ENCODE measurements at places on chromosomes 7 and 10. TPM values are rescaled to one million over a fixed set of nuclear protein-coding genes. Genes with fewer than 3 reads are reported as not detected.

DNA sequence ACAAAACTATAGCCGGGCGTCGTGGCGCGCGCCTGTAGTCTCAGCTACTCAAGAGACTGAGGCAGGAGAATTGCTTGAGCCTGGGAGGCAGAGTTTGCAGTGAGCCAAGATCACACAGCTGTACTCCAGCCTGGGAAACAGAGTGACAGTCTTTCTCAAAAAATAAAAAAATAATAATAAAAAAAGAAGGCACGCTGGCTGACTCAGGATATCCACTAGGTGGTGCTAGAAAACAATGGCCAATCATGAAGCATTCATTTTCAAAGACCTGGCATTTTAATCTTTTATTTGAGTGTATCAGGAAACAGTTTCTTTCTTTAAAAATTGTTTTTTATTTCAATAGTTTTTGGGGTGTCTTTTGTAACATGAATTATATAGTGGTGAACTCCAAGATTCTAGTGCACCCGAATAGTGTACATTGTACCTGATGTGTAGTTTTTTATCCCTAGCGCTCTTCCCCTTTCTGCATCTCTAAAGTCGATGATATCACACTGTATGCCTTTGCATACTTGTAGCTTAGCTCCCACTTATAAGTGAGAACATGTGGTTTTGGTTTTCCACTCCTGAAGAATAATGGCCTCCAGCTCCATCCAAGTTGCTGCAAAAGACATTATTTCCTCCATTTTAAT, 88.6 kb downstream of the LYZL1 start:
- no peak for DNase-seq

GRCh38 chr10:96910488-96911395, 78.6 kb downstream of the LCOR start:
- no peak for DNase-seq

DNA sequence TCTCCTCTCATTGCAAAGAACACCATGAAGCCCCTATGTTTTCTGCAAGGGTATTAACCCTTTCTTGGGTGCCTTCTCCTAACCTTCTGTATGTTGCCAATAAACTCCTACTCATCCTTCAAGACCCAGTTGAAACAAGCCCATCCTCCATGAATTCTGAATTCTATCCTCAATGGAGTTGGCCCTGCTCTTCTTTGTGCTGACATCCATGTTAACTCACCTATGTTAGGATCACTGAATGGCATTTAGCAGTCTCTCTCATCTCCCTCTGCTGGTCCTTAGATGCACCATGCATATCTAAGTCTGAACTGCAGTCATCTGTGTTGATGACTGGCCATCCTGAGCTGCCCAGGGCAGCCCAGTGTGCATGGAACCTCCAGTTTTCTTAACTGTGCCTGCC, 129.8 kb downstream of the BUB3 start:
- DNase-seq, result no peak

DNA sequence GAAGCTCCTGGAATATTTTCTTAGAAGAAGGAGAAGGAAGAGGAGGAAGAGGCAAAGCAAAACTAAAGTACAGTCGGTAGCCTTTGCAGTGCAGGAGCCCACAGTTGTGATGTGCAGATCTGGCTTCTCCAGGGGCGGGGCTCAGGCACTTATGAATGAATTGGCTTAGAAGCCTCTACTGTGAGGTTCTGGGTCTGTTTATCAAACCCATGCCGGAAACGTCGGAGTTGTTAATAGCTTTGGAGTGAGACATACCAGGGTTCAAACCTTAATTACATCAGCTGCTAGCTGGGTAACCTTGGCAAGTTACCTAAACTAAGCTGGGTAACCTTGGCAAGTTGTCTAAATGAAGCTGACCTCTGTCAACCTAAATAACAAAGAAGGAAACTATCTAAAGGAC, 89.3 kb upstream of the PITRM1 start:
- no peak for DNase-seq

DNA sequence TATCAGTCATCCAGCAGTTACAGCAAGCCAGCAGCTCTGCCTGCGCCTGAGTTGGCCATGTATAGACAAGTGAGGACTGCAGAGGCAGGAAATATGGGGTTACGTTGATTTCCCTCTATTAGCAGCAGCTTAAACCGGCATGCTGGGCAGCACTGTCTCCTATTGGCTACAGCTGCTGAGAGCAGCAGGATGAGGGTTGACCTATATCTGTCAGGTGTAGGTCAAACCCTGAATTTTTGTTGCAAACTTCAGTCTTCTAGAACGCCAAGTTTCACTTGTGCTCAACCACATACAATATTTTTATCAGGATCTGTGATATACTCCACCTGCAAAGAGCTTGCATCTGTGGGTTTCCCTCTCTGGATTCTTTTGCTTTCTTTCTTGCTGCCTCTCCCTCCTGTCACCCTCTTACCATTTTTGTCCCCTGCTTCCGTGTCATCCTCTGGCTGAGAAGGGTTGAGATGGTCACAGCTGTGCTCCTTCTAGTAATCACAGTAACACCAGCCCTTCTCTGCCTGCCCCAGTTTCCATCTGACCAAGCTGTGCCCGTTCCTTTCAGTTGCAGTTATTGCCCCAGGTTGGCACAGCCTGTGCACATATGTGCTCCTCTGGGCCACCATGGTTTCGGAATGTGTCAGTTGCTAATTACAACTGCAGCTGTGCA, 23.8 kb upstream of the GLCCI1 start:
- no peak for DNase-seq

GRCh38 chr7:50838675-50839377, 56.1 kb upstream of the GRB10 start:
- no peak for DNase-seq

GRCh38 chr7:28135315-28135714, 45.3 kb downstream of the JAZF1 start:
- DNase-seq, result no peak

DNA sequence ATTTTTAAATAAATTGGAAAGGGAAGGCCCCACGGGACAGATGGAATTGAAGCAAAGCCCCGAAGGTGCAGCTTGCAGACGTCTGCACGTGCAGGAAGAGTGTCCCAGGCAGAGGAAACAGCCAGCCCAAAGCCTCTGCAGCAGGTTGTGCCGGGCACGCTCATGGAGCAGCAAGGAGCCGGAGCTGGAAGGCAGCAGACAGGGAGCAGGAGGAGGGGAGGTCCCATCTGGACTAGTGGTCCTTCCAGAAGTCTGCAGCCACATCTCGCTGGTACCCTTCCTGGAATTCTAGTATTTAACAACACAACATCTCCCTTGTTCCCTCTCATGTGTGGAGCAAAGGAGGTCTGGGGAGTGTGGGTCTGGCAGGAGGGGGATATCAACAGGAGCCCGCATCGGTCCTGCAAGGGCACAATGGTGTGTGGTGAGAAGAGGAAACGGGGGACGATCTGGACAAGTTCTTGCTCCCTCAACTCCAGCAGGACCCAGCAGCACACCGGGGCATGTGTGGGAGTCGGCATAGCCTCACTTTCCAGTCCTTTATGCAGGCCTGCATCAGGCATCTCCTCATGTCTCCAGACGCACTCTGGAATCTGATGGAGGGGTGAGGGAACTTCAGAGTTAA, 169.3 kb downstream of the GRID1 start:
- DNase-seq, result no peak

- no peak for DNase-seq
Observed at GRCh38 chr7:99372275-99373090, 2.0 kb upstream of the ARPC1B start.

- DNase-seq, result no peak
Observed at GRCh38 chr7:150610233-150610632, 22.0 kb downstream of the GIMAP6 start.

DNA sequence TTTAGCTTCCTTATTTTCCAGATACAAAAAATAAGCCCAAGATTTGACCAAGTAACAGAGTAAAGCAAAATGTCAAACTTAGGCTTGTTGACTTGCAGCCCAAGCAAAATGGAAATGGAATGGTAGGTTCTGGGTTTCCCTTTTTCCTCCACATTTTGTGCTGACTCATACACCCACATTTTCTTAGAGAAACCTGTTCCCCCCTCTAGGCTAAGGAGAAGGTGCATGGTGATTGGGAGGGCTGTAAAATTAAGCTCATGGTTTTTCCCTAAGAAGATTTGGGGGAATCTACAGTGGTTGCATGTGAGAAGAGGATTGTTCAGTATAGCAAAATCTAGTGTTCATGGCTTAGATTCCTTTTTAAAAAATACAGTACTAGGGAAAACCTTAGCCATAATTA, 127.4 kb downstream of the ARL4A start:
- no peak for DNase-seq

- DNase-seq, result no peak
Observed at GRCh38 chr10:69913606-69914382, 112.1 kb downstream of the COL13A1 start.

DNA sequence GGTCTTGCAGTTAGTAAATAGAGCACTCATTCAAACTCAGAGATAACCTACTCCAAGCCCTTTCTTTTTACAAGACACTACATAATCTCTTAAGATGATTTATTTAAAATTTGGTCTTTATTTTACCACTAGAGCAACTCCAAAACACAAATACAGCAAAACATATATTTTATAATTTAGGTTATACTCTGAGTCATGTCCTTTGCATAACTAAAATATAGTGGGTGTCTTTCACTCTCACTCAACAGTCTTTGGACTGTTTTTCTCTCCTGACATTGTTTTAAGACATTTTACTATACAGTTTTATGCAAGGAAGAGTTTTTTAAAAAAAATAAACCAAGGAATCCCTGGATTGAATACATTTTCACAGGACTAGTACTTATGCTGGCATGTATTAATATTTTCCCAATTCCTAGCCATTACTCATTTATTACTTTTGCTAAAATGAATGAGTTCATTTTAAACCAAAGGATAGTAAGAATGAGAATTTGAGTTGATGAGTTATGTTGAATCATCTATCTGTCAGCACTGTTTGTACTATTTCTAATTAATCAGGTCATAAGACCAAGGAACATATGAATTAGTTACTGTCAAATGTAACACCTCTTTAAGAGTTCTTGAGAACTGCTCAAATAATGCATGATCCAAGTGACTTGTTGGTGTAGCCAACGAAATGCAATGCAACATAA, 303.1 kb upstream of the FZD1 start:
- DNase-seq, result no peak

- no peak for DNase-seq
Observed at GRCh38 chr10:86945361-86946212, 11.8 kb downstream of the MMRN2 start.

DNA sequence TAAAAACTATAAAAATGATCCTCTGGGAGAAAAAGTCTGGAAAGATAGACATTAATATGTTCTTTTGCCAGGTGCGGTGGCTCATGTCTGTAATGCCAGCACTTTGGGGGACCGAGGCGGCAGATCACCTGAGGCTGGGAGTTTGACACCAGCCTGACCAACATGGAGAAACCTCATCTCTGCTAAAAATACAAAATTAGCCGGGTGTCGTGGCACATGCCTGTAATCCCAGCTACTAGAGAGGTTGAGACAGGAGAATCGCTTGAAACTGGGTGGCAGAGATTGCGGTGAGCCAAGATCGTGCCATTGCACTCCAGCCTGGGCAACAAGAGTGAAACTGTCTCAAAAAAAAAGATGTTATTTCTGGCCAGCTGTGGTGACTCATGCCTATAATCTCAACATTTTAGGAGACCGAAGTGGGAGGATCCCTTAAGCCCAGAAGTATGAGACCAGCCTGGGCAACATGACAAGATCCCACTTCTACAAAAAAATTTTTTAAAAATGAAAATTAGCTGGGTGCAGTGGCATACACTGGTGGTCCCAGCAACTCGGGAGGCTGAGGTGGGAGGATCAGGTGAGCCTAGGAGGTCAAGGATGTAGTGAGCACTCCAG, 101.9 kb upstream of the LRRN3 start:
- no peak for DNase-seq

- no peak for DNase-seq
Observed at GRCh38 chr10:63886281-63887022, 365.3 kb downstream of the REEP3 start.

Gene GJD4
- total RNA-seq, result not detected

Gene PIK3CG
- 6.0 TPM for total RNA-seq

Gene BLOC1S2
- 29.3 TPM for total RNA-seq

Gene NEURL1
- total RNA-seq, result 0.12 TPM

Gene DPYSL4
- total RNA-seq, result 0.69 TPM

Gene SLC18A3
- total RNA-seq, result not detected
